AML-193 (cell line): ENCODE measurements at places on chromosomes 7 and 10.

DNA sequence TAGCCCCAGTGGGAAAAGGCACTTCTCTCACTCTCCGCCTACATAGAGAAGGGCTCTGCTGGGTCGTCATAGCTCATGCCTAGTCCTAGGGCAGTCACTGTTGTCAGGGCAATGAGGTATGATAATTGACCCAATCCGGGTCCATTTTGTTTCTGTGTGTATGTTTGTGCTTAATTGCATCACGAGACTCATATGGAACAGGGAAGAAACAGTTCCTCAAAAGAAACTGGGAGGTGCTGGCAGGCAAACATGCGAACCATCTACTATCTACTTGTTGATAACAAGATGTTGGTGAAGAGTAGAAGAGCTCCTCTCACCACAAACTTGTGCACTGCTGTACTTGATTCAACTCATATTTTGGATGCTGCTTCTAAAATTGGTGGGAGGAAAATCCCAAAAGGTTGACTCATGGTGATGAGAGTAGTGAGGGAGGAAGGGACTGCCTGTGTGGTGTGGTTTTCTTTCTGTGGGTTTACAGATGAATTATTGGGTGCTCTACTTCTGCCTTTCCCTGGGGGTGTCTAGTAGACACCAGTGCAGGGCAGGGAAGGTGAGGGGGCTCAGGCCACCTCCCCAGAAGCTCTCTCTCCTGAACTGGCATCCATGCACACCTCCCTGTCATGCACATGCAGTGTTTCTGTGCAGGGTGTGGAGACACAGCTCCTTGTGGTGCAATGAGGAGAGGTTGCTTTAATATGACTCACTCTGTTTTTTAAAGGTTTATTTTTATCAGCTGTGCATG lies 29.4 kb downstream of the LSMEM1 start:
- no peak for DNase-seq

DNA sequence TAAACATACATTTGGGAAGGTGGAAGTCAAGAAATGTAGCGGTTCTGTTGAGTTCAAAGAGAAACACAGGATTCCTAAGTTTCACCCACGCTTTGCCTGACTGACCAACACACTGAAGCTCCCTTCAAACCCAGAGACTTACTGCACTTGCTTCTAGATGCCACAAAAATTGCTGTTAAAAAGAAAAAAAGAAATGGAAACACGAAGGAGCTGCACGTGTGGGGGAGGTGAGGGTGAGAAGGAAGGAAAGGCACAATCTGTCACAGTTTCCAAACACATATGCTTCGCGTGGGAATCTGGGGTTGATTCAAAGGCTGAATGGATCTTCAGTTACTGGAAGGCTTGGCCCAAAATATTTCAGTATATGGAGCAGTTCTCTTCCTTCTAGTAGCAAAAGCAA lies 495.6 kb downstream of the DNAJB6 start:
- DNase-seq: no peak

DNA sequence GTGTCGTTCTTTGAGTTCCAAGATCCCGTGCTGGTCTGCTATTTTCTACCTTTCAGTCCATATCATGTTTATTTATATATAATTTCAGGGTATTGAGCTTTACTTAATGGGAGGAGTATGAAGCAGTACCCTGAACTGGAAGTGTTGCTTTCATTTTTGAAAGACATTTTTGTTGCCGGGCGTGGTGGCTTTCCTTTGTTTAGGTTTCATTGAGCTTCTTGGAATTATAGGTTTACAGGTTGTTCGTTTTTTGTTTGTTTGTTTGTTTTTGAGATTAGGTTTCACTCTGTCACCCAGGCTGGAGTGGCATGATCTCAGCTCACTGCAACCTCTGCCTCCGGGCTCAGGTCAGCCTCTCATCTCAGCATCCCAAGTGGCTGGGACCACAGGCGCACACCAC lies 7.4 kb downstream of the ZNF487 start:
- DNase-seq: no peak

- DNase-seq: no peak
Observed at GRCh38 chr7:84704380-84704779, 482.5 kb downstream of the SEMA3D start.

GRCh38 chr7:126948664-126949063 lies 304.1 kb downstream of the GRM8 start:
- DNase-seq: no peak

DNA sequence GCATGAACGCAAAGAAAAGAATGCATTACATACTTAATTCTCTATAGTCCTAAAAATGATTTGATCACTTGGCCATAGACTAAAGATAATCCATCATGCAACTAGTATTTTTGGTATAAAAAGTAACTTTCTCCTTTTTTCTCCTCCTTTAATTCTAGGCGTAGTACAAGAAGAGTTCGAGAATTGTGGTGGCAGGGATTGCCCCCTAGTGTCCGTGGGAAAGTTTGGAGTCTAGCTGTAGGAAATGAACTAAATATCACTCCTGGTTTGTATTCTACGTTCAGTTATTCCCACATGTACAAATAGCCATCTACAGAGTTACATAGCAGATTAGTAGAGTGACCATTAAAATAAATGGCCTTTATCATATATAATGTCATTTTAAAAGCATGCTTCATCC lies 45.5 kb upstream of the HELLS start:
- DNase-seq: no peak

- DNase-seq: no peak
Observed at GRCh38 chr7:92025260-92025659, 84.6 kb downstream of the AKAP9 start.

DNA sequence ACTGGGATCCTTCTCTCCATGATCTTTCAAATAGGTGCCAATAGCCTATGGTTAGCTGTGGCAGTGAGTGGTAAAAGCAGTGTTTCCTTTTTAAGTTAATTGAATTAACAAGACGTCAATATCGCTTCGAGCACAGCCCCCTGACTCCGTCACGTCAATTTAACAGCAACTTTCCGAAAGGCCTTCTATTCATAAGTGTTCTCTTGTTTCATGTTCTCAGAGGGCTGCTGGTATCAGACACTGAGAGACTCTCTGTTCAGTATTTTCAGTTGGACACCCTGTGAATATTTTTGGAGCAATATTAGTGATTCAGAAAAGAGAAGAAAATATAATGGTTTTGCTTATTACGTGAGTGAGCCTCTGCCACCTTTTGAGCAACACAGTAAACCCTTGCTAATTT lies 174.2 kb upstream of the INSYN2A start:
- no peak for DNase-seq

GRCh38 chr10:84172467-84173356 lies 889 bp upstream of the GPR15LG start:
- DNase-seq: no peak

DNA sequence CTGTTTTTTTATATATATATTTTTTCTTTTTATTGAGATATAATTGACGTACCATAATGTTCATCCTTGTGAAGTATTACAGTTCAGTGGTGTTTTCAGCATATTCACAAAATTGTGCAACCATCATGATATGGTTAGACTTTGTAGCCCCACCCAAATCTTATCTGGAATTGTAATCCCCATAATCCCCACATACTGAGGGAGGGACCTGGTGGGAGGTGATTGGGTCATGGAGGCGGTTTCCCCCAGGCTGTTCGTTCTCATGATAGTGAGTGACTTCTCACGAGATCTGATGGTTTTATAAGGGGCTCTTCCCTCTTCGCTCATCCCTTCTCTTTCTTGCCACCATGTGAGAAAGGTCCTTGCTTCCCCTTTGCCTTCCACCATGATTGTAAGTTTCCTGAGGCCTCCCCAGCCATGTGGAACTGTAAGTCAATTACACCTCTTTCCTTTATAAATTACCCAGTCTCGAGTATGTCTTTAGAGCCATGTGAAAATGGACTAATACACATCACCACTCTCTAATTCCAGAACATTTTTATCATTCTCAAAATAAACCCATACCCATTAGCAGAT lies 73.9 kb upstream of the SMNDC1 start:
- DNase-seq: no peak

DNA sequence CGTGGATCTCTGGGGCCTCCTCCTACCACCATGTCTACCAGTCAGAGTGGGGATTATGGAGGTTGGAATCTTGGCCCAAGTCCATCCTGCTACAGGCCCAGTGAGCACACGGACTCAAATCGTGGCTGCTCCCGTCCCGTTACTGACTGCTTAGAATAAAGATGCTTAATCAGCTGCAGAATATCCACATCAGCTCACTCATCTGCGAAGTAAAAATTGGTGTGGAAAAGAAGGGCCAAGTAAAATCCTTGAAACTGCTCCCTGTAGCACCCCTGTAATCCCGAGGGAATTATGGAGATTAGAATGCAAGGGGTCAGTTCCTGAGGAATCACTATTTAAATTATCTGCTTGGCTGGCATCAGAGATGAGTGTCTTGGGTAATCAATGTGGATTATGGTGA lies 13.0 kb upstream of the HTR5A start:
- no peak for DNase-seq

DNA sequence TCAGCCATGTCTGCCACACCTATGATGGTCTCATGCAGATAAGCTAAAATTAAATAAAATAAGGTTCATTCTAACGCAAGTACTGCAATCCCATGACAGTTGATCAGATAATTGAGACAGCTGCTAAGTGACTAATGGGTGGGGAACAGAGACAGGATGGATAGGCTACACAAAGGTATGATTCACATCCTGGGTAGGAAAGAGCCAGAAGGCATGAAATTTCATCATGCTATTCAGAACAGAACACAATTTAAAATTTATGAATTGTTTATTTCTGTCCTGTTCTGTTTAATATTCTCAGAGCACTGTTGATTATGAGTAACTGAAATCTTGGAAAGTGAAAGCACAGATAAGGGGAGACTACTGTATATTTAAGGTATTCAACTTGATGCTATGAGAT lies 381.8 kb upstream of the SORCS1 start:
- DNase-seq: no peak

DNA sequence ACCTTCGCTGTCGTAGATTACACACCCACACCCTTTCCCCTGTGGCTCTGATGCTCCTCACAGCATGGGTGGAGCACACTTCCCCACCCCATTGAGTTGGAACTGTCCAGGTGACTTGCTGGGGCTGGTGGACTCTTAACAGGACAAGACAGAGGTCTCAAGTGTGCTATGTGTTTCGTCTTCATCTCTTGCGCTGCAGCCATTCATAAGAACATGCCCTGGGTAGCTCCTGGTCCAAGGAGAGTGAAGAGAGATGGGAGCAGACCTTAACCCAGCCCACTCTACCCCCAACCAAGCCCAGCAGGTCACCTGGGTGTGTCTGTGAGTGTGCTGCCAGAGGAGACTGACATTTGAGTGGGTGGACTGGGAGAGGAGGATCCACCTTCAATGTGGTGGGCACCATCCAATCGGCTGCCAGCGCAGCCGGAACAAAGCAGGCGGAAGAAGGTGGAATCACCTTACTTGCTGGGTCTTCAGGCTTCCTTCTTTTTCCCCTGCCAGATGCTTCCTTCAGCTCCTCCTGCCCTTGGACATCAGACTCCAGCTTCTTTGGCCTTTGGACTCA lies 112.4 kb downstream of the HTR5A start:
- no peak for DNase-seq

GRCh38 chr7:11829954-11830353 lies 2.0 kb downstream of the THSD7A start:
- no peak for DNase-seq

DNA sequence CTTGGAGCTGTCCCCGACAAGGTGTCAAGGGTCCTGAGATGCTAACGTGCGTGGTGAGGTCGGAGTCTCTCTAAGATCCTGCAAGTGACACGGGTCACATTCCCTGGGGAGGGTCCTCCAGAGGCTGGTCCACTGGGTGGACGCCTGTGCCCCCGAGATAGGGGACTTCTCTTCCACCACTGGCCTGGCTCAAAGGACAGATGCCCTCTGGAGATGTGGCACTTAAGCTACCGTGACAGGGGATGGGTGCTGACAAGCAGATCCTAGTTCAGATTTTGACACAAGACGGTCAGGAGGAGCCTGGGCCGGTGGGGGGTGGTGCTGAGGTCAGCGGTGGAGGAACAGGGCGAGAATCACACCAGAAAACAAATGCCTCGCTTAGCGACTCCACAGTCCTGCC lies 178.0 kb downstream of the ADARB2 start:
- no peak for DNase-seq

DNA sequence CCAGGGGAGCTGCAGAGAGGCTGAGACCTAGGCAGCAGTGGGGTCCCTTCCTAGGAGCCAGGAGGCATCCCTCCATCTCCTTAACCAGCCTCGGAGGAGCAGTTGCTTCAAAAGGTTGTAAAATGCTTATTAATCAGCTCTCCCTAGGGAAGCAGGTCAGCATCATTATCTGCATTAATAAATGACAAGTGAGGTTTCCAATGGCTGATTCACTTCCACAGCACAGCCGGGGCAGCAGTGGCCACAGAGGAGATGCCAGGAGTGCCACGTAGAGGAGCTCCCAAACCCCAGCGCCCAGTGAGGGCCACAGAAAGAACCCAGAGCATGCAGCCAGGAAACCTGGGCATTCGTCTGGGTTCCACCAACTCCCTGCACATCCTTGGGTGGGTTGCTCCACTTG lies 8.2 kb upstream of the NPFFR1 start:
- DNase-seq: no peak

GRCh38 chr7:116955801-116956476 lies 2.6 kb downstream of the ST7 start:
- DNase-seq: no peak

DNA sequence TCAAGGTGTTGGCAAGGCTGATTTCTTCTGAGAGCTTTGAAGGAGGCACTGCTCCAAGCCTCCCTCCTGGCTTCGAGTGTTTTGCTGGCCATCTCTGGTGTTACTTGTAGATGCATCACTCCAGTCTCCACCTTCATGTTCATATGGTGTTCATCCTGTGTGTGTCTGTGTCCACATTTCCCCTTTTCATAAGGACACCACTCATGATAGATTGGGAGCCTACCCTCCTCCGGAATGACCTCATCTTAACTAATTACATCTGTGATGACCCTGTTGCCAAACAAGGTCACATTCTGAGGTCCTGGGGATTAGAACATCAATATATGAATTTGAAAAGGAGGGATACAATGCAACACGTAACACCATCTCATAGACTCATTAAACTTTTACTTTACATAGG lies 119.0 kb downstream of the CREB5 start:
- DNase-seq: no peak

DNA sequence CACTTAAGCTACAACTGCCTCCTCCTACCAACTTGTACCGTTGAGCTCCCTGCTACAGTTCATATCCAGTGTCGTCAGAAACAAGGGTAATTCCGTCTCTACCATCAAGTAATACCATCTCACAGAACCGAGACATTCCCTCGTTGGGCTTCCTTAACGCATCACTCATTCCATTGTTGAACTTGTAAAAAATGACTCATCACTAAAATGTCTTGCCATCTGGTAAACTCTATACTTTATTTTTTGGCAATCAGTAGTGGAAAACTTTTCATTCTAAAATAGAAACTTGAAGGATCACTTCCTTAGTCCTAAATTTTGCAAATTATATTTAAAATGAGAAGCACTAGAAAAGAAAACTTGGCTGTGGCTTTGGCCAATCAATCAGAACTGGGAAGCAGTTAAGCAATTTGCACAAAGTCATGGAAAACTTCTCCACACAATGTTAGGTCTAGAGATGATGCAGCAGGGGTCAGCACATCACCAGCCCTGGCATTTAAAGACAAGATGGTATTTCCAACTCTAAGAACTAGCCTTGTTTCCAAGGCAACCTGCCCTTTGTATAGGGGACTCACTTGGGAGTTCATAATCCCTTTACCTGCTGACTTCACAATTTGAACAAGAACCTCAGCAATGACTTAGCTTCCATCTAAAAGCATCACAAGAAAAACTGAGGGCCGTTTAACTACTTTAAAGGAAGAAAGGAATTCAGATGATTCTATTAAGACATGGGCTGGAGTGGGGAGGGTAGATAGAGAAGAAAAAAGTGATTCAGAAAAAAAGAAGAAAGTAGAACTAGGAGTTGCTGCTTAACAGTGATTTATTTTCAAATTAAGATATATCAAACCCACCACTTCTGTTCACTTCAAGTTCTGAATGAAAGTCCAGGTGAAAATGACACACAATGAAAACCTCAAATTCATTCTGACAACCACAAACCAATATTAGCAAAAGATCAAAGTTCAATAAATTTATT lies 288.1 kb downstream of the PARD3 start:
- no peak for DNase-seq
